ENCODE measurements at places on chromosomes 4 and X.

DNA sequence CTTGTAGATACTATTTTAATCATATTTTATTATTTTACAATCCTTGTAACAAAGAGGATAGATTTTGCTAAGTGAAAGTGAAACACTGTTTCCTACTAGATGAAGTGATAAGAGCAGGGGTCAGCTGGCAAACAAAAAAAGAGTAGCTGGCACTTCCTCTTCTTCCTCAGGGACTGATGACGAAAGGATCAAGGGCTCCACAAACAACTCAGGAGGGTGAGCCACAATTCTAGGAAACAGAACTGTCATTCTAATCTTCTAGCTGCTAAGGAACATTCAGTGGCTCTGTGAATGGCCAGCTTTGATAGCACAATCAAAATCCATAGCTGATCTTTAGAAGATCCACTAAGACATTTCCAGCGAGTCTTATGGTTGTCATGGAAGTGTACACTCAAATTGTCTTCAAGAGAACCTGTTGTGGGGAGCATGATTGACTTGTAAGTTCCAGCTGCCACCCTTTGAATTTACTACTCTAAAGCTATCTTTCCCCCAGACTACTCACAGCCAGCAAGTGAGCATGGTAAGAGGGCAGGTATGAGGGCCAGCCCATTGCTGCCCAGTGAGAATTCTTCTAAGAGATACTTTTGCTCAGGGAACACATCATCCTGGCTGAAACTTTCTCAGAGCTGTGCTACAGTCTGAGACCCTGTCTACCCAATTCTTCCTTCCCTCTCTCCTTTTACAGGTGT is 275.7 kb upstream of the RASGEF1B start:
- DNase-seq: no peak

- DNase-seq: no peak
These were observed 147.8 kb upstream of the KLF3 start for GRCh38 chr4:38516190-38516589.

DNA sequence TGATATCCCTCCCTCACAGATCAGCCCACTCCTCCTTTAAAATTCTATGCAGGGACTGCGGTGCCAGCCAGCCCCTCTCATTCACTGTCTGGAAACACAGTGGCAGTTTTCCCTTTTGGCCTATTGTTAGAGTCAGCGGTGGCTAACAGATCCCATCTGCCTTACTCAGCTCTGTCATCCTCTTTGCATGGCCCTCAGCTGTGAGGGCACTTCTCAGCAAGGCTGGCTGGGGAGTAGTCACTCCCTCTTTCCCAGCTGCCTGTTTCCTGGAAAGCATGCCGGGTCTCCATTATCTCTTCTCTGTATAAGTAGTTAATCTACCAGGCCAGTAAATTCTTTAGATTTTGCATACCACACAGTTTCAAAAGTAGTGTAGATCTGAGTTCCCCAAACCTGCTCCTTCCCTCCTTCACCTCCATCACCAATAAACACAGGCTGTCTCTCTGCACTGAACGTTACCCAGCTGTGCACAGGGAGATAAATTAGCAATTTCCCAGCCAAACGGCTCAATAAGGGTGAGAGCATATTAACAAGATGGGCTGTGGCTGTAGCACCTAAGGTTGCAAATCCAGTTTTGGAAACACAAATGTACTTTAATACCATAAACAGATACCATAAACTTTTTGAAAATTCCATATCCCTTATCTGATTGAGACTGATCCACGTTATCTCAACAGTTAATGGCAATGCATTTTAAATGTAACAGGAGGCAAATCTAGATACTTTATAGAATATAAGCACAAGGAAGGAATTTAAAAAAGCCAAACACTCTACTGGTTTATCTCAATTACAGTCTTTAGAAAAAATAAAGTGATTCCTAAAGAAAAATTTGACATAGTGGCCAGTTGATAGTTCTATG is 229.3 kb downstream of the ANKRD50 start:
- no peak for DNase-seq

- no peak for DNase-seq
These were observed 156.1 kb downstream of the AFAP1 start for GRCh38 chr4:7783541-7783940.

All from stimulated activated CD4-positive, alpha-beta T cell treated with anti-CD3 and anti-CD28 coated beads, Interleukin-12 subunit alpha, Interleukin-12 subunit beta, amount 100 ng/mL, for 24 hours (primary cell).